ENCODE measurements at places on chromosomes 5 and 9.

DNA sequence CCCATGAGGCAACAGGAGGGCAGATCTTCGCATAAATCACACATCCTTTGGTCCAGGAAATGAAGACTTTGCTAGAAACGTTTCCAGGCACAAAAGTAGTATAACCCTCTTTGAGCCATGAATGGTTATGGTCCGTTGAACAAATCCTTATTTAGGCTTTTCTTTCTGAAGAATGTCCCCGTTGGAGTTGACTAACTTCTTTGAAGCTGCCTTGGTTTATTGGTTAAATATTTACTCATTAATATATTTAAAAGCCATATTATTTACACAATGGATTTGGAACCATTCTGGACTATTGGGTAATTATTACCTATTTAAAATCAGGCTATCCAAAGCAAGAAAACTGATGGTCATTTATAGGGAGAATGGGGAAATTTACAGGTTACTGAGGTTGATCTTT lies 347.6 kb upstream of the SLC30A5 start:
- DNase-seq, result no peak

- DNase-seq, result no peak
Observed at GRCh38 chr9:130478736-130479575, 34.2 kb downstream of the ASS1 start.

DNA sequence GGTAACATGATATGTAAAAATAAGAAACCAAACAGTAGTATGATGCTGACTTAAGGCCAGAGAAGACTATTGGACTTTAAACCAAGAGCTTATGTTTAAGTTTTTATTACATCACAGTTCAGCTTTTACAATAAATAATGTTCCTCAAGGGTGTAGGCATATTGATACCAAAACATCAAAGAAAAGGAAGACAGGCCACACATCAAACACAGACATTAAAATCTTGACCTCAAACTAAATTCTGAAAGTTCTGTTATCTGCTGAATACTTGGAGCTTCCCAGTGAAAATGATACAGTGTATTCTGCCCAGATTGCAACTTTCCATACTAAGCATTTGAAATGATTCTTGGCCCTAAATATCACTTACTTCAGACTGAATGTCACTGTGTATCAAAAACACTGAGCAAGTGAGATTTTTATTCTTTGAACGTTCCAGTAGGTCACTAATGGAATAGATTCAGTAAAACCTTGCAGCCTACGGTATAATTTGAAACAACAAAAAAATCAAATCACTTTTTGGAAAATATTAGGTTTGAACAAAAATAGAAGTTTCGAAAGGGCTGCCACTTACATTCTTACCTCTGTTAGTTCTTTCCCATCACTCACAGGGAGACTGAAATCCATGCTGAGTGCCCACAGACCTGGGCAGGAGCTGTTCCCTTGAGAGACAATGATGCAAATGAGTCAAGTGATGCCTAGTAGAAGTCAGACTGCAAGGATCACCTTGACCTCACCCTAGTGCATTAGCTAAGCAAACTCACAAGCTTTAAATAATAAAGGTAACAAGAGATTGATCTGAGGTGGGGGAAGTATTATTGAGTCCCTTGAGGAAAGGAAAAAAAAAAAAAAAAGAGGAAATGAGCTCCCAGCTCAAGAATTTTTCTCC lies 2.5 kb downstream of the LPAR1 start:
- no peak for DNase-seq

DNA sequence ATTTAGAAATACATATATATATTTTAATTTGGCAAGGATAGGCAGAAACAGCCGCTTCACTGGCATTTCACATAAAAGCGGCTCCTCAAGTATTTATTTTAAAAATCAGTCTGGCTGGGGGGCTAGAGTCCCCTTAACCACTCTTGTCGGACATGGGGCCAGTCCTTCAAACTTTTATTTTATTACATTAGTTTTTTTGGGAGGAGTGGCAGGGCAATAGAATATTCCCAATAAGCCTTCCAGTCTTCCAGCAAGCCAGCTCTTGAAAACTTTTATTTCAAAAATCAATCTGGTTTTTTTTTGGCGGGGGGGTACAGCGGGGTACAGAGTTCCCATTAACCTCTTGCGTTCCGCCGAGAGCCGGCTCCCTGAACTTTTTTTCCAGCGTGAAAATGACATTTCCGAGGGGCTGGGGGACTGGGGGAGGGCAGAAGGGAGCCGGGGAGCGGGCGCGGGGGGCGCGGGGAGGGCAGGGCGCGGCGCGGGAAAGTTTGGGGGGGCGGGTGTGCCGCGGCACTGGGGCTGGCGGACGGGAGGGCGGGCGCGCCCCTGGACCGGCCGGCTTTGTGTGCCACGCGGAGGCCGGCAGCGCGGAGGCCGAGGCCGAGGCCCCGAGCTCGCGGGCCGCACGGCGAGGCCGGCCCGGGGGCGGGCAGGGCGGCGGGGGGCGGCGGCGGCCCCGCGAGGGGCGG lies 504 bp upstream of the ZNF618 start:
- no peak for DNase-seq

GRCh38 chr5:78293851-78294247 lies 649 bp downstream of the AP3B1 start:
- no peak for DNase-seq

- DNase-seq, result no peak
Observed at GRCh38 chr5:163815240-163815791, 309.9 kb downstream of the MAT2B start.
